Tibial nerve (tissue), 4 donors: ENCODE measurements at places on chromosomes 1 and 21. TPM values are rescaled to one million over a fixed set of nuclear protein-coding genes. Genes with fewer than 3 reads are reported as not detected.
A peak's percentile ranks its signal among the peaks of the same experiment; 100 is the strongest.

DNA sequence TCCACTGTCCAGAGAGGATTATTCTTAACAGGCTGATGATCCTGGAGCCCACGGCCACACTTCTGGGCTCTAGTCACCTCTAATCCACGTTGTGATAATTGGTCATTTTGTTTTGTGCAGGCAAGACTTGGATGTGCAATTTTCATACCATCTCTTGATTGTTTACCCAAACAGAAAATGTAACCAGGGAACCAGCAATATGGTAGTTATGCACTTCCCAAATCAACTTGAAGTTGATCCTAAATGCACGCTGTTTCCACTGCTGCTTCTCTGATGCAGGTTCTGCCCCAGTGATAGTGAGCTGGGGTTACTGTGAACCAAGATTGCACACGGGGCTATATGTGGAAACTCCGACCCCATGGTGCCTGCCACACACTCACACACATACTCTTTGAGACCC lies 14.7 kb upstream of the KCNJ15 start:
- DNase-seq: no peak
- H3K4me3 ChIP-seq: no peak overlapping the region
- H3K36me3 ChIP-seq: no peaks in the 10 kb centered on the region

GRCh38 chr1:64686828-64687724 lies 57.8 kb upstream of the RAVER2 start:
- no peak overlapping the region for H3K4me3 ChIP-seq
- no peak for DNase-seq
- H3K27me3 ChIP-seq: no peaks in the 10 kb centered on the region
- H3K36me3 ChIP-seq: no peaks in the 10 kb centered on the region

- H3K4me3 ChIP-seq: no peak overlapping the region
- no peak overlapping the region for H3K27ac ChIP-seq
- peaks cover 8% of the 10 kb centered on the region for H3K4me1 ChIP-seq
- H3K36me3 ChIP-seq: no peaks in the 10 kb centered on the region
- H3K27me3 ChIP-seq: no peaks in the 10 kb centered on the region
Measured at GRCh38 chr1:206826394-206826793, 39.0 kb upstream of the IL20 start.

GRCh38 chr21:33273044-33273443 lies 6.9 kb downstream of the IL10RB start:
- no peak for DNase-seq
- no peak overlapping the region for H3K4me3 ChIP-seq
- no peaks in the 10 kb centered on the region for H3K27me3 ChIP-seq
- H3K27ac ChIP-seq: no peak overlapping the region
- H3K36me3 ChIP-seq: no peaks in the 10 kb centered on the region

DNA sequence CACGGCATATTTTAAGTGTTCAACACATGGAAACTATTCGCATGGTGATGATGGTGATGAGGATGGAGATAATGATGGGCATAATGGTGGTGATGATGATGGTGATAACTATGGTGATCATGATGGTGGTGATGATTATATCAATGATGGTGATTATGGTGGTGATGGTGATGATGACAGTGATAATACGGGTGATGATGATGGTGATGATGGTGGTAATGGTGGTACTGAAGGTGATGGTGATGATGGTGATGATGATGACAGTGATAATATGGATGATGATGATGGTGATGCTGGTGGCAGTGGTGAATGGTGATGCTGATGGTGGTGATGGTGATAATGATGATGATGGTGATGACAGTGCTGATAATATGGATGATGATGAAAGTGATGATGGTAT lies 341.8 kb upstream of the VAMP3 start:
- H3K36me3 ChIP-seq: no peaks in the 10 kb centered on the region
- no peak overlapping the region for H3K4me3 ChIP-seq

DNA sequence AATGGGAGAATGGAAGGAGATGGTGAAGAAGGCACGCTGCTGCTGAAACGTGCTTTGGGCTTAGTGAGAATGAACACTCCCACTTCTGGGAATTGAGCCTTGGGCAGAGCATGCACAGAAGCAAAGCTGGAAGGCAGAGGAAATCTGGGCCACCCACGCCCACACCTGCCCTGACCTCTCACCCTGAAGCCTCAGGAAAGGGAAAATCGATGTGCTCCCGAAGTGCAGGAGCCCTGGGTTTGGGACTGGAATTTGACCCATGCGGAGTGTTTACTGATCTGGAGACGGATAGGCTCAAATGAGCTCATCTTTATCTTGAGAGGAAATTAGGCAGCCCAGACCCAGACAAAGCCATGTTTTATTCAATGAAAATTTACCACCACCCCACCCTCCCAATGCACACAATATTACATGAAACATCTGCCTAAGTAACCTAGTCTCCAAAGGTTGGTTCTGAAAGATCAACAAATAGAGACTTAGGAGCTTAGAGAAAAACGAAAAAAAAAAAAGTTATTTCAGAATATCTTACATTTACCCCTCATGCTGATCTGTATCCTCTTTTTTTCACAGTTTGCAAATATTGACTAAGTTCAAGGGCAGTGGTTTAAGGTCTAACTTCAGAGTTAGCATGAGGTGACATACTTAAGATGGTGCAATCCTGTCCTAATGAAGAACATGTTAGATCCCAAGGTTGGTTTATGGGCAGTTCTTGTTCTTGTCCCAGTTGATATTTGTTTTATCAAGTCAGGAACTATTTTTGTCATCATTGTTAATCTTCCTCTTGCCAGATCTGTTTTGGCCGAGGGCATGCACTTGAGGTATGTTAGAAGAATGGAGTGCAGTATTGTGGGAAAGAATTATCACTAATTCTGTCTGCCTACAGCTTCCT lies 63.0 kb downstream of the PROX1 start:
- H3K27me3 ChIP-seq: no peaks in the 10 kb centered on the region
- no peaks in the 10 kb centered on the region for H3K36me3 ChIP-seq
- H3K4me3 ChIP-seq: no peak overlapping the region
- no peak overlapping the region for H3K27ac ChIP-seq
- DNase-seq: no peak

GRCh38 chr1:58596631-58597052 lies 19.6 kb upstream of the TACSTD2 start:
- no peak overlapping the region for H3K27ac ChIP-seq
- H3K4me1 ChIP-seq: peaks cover 31% of the 10 kb centered on the region
- no peak for DNase-seq

GRCh38 chr1:214451596-214451995 lies 99.8 kb downstream of the PTPN14 start:
- H3K27me3 ChIP-seq: no peaks in the 10 kb centered on the region
- H3K27ac ChIP-seq: no peak overlapping the region
- no peak overlapping the region for H3K4me3 ChIP-seq
- H3K4me1 ChIP-seq: no peaks in the 10 kb centered on the region

- peak overlapping the region; percentile 37 for H3K27ac ChIP-seq
- no peak for DNase-seq
- H3K27me3 ChIP-seq: no peaks in the 10 kb centered on the region
- no peak overlapping the region for H3K4me3 ChIP-seq
- H3K4me1 ChIP-seq: peaks cover 4% of the 10 kb centered on the region
Measured at GRCh38 chr1:43536196-43536863, 5.6 kb downstream of the PTPRF start.

DNA sequence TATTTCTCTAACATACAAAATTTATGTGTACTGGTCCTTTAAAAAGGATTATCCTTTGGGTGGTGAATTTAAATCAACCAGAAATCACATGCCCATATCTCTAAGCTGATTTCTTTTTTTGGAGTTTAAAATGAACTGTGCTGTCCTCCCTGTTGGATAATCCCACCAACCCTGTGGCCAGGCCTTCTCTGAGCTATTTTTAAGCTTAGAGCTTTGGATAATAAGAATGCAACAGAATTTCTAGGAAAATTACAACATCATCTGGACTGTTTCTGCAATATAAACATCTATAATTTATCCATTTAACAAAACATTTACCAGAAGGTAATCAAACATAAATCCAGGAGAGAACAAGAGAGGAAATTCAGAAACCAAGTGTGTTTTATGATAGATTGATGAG lies 88.3 kb downstream of the LRRC40 start:
- no peak overlapping the region for H3K4me3 ChIP-seq
- H3K36me3 ChIP-seq: no peaks in the 10 kb centered on the region
- no peak overlapping the region for H3K27ac ChIP-seq
- H3K4me1 ChIP-seq: no peaks in the 10 kb centered on the region

- DNase-seq: no peak
- no peaks in the 10 kb centered on the region for H3K4me1 ChIP-seq
- no peak overlapping the region for H3K27ac ChIP-seq
- peaks cover 3% of the 10 kb centered on the region for H3K27me3 ChIP-seq
Measured at GRCh38 chr21:36701756-36702621, 3.1 kb downstream of the SIM2 start.

GRCh38 chr1:46190539-46190938 lies 7.7 kb downstream of the POMGNT1 start:
- peaks cover 15% of the 10 kb centered on the region for H3K36me3 ChIP-seq
- no peaks in the 10 kb centered on the region for H3K27me3 ChIP-seq
- H3K4me3 ChIP-seq: no peak overlapping the region
- H3K27ac ChIP-seq: no peak overlapping the region

DNA sequence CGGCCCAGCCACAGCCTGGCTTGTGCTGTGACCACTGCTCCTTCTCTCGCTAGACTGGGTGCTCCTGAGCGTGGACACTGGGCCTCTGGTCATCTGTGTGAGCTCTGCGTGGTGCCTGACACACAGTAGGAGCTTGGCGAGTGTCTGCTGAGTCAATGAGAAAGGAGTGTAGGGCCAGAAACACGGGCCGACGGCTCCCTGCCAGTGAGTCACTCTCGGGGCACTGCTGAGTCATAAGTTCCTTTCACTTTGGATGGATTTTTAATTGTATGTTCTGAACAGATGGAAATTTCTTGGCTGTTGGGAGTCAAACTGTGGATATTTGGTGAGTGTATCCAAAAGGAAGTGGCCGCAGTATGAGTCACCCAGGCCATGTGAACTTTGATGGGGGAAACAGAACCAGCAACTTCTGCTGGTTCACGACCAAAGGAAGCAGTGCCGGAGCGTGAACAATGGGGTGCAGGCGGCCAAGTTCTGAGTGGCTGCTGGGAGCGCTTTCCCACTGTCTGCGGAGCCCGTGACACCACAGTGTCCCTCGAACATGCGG lies 41.0 kb upstream of the COL18A1 start:
- peak overlapping the region; percentile 97 for H3K27ac ChIP-seq
- no peaks in the 10 kb centered on the region for H3K27me3 ChIP-seq
- H3K4me3 ChIP-seq: no peak overlapping the region
- no peaks in the 10 kb centered on the region for H3K36me3 ChIP-seq
- peaks cover 46% of the 10 kb centered on the region for H3K4me1 ChIP-seq

DNA sequence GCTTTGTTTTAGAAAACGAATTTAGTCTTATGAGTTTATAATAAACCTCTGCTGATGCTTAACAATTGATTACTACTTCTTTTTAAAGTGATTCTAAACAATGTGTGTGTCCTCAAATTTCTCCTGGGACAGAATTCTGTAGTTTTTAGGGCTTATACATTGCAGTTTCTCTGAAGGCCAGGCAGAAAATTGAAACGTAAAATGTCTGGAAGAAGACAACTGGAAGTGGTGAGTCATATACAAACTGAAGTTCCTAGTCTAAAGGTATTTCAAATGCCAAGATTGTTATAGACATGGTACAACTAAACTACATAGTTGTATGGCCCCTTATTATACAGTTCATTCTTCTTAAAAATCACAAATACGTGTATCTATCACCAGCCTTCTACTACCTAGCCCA lies 30.5 kb upstream of the RC3H1 start:
- H3K27ac ChIP-seq: peak overlapping the region; percentile 26
- no peaks in the 10 kb centered on the region for H3K4me1 ChIP-seq
- no peaks in the 10 kb centered on the region for H3K36me3 ChIP-seq
- H3K4me3 ChIP-seq: no peak overlapping the region

Gene ATP6V1G3
- not detected for total RNA-seq

Gene GJB3
- total RNA-seq: 0.22 TPM

Gene ICOSLG
- 2.6 TPM for total RNA-seq

Gene TENT5C
- 0.60 TPM for total RNA-seq

Gene SMCP
- total RNA-seq: not detected

Gene NTMT2
- not detected for total RNA-seq

Gene TNNT2
- total RNA-seq: 128 TPM
